Foreskin melanocyte (primary cell): ENCODE measurements at places on chromosomes 4 and X.

GRCh38 chr4:115923152-115923551 is 809.7 kb upstream of the NDST4 start:
- no peak for DNase-seq

GRCh38 chrX:140983730-140984129 is 18.7 kb upstream of the SPANXB1 start:
- DNase-seq: no peak

- no peak for DNase-seq
Observed at GRCh38 chr4:146978641-146979040, 33.0 kb upstream of the TTC29 start.

DNA sequence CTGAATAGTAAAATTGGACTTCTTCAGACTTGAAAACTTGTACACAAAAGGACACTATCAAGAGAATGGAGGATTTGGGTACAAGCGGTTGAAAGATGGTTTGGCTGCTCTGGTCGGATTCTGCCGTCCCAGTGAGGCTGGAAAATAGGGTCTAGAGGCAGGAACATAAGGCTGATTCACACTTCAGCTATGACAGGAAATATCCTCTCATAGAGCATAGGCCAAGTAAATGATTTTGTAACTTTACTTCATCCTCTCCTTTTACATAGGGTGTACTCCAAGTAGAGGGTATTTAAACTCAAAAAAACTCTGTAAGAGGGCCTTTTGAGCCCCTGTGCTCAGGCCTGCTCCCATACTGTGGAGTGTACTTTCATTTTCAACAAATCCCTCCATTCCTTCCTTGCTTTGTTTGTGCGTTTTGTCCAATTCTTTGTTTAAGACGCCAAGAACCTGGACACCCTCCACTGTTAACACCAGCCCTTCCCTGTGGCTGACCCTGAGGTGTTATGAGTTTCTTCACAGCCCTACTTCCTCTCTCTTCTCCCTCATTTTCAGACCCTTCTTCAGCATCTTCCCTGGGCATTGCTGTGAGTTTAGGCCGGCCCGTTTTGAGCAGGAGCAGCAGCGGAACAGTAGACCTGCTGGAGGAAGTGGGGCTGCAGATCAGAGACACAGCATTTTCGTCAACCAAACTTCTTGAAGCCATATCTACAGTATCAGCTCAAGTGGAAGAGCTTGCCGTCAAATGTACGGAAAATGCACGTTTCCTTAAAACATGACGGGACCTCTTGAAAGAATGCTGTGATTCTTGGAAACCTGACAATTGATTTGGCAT is 7.2 kb downstream of the PGAM4 start:
- DNase-seq: no peak

DNA sequence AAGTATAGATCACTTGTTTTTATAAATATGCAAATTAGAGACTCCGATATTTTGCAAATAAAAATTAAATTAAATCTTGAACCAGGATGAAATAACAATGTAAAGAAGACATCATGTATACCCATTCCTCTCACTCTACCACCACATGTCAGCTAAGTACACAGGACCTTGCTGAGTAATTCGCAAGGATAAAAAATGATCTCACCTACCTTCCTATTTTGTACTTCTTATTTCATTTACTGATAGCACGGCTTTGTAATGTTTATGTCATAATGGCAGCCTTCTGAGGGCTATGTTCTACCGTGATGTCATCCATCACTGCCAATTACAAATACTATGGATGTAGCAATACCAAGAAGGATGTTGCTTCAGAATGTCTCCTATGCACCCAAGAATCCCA is 10.9 kb upstream of the SMR3B start:
- DNase-seq: no peak

DNA sequence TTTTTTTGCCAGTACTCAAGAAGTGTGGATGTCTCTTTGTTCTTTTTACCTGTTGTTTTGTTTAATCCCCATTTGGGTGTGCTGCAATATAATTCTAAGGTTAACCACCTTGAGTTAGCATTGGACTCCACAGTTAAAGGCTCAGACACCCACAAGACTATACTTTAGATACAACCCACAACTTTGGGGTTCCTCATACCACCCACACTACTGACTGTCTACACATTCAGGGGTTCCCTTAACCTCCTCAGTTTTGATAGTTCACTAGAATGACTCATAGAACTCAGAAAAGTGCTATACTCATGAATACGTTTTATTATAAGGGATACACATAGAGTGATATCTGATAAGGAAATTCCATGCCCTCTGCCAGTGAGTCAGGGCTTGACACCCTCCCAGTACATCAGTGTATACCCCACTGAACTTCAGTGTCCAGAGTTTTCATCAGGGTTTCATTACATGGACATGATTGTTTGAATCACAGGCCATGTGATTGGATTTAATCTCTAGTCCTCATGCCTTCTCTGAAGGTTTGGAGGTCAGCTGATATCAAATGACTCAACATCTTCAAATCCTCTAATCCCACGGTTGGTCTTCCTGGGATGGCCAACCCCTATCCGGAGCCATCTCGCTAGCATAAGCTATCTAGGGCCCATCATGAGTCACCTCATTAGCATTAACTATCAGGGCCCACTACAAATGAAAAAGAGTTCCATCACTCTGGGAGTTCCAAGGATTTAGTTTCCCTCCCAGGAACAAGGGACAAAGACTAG is 357.7 kb upstream of the EMCN start:
- peak; percentile 10 for DNase-seq
